ENCODE measurements at places on chromosomes 13 and 19. TPM values are rescaled to one million over a fixed set of nuclear protein-coding genes. Genes with fewer than 3 reads are reported as not detected.

- no peak for DNase-seq
Observed at GRCh38 chr13:102763741-102764140, 9.8 kb downstream of the TEX30 start.

DNA sequence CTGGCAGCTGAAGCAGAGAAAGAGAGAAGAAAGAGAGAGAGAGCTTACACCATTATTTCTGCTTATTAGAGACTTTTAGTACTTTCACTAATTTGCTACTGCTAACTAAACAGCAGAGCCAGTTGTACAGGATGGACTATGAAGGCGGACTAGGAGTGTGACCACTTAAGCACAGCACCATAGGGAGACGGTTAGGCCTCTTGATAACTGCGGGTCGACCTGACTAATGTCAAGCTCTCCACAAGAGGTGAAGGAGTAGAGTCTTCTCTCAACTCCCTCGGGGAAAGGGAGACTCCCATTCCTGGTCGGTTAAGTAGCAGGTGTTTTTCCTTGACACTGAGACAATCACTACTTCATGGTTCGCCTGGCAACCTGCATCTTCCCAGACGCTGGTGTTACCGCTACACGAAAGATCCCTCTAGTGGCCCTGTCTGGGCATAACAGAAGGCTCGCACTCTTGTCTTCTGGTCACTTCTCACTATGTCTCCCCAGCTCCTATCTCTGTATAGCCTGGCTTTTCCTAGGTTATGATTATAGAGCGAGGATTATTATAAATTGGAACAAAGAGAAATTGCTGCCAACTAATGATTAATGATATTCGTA is 5.3 kb upstream of the PSG7 start:
- no peak for DNase-seq

DNA sequence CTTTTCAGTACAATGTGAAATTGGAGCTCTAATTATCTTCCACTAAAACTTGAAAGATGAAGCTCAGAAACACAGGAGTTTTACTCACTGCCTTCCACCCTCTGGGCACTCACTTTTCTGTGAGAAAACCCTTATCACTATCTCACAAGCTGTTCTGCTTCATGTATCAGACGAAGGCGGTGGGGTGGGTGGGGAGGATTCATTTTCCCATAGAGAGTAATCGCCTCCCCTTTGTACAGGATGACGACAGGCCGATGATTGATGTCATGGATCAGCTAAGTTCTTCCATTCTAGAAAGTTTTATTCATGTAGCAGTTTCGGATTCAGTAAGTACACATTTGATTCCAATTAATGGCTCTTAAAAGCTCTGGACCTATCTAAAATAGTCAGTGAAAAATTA is 139.9 kb downstream of the ZAR1L start:
- DNase-seq, result no peak

Gene ONECUT3
- not detected for total RNA-seq

GRCh38 chr13:41891119-41891518 is 69.8 kb downstream of the VWA8 start:
- DNase-seq, result no peak

Gene ZNF845
- 7.1 TPM for total RNA-seq

DNA sequence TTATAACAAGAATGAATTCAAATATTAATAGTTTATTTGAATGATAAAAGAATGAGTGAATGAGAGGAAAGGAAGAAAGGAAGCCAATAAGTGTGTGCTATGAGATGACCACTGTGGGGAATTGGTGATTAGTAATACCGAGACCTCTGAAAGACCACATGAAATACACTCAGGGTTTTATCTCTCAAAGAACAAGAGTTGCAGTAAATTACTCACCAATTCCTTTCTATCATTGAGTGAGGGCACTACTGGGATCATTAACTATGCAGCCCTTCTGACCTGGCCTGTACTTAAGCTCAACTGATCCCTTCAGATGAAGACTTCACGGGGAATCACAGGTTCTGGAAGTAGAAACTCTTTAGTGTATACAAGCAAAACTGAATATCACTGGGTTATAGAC is 1636.1 kb downstream of the SLITRK5 start:
- no peak for DNase-seq

Gene TLE2
- total RNA-seq, result 20.6 TPM

DNA sequence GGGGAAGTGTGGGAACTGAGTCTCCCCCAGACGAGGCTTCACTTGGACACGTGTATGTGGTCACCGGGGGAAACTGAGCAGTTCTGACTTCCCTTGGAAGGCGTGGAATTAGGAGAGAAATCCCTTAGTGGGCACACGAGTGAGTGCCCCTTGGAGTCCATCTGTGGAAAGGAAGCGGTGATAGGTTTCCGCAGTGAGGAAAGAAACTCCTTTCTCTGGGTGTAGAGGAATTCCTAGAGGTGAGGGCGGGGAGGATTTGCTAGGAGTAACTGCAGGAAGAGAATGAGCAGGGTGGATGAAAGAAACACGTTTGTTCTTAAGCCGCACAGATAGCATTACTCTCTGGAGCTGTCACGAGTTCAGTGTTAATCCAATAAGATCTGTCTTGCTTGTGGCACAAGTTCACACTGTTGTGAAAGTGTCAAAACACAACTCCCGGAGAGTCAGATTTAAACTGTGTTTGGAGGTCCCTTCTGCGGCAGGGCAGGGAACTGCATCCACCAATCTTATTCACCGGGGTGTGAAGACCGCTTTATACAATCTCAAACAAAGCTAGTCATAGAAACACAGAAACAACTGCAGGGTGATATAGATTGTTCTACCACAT is 1.2 kb downstream of the KL start:
- no peak for DNase-seq

Gene ZNF614
- total RNA-seq, result 10.5 TPM

GRCh38 chr13:21948769-21949474 is 278.0 kb downstream of the FGF9 start:
- DNase-seq, result no peak

DNA sequence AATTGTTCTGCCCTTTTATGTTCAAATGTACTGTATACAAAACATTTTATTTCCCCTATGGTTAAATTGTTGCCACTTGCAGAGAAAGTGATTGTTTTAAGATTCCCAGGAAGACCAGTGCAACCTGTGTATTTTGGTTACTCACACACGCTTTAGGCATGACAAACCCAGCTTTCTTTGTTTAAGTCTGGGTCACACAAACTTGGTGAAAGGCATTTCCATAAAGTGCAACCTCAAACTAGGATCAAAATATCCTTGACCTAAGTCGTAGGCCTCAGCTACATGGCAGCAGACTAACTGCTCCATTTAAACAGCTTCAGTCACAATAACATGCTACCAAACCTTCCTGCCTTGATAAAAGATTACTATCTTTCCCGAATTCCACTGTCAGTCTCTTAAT is 639.0 kb upstream of the PRR20A start:
- no peak for DNase-seq

DNA sequence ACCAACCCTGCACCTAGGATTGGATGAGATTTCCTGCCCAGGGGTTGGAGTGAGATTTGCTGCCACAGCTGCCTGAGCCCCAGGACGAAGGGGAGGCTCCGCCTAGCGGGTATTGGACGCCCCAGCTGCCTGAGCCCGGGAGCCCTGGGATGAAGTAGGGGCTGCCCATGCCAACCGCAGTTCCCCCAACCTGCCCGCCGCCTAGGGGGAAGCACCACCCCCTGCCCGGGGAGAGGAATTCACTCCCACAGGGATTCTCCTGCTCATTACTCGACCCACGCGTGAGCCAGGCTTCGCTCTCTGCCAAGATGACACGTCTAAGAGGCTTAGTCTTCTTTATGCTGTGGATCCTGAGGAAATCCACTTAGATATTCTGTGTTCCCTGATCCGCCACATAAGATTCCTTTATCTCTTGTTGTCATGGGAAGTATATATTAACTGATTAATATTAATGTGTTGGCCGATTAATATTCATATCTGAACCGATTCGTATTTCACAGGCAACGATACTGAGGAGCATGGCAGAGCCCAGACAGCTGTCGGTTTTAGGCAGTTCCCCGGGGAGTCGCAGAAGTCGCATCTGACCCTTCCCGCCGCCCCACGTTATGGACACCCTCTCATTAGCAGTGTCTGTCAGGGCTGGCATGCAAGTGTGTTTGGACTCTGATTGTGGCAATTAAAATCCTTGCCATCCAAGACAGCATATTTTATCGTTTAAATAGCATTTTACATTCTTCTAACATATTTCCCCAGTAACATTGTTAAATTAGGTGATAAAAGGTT is 44.5 kb upstream of the KCTD15 start:
- no peak for DNase-seq

DNA sequence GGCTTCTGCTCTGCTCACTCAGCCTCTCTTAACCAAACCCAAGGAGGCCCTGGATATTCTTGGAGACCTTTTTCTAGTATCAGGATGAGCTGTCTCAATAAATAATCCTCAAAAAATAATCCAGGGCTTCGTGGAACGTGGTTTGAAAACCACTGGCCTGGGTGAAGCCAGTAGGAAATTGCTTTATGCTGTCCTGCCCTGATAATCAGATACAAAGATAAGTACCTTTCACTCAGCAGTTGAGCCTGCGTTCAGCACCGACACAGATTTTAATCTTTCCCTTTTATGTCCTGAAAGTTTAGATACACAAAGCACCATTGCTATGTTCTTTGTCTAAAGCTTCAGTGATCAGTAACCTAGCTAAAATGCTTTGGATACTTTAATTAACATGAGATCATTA is 460.0 kb downstream of the RFC3 start:
- DNase-seq, result no peak

DNA sequence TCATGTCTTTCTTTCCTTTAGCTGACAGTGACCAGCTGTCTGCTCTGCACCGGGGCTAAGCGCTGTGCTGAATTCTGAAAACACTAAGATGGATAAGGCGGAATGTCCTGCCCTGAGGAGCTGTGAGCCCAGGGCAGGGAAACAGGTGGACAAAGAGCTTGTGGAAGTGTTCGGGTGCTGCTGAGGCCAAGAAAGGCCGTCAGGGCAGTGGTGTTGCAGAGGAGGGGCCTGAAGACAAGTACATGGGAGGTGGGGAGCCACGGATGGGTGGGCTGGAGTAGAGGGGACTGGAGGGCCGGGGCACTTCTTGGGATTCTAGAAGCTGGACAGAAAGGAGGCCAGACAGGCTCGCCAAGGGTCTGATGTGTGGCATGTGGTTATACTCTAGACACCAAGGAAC is 66.2 kb upstream of the GPR183 start:
- DNase-seq, result no peak
